ENCODE measurements at places on chromosomes 16 and 17.

DNA sequence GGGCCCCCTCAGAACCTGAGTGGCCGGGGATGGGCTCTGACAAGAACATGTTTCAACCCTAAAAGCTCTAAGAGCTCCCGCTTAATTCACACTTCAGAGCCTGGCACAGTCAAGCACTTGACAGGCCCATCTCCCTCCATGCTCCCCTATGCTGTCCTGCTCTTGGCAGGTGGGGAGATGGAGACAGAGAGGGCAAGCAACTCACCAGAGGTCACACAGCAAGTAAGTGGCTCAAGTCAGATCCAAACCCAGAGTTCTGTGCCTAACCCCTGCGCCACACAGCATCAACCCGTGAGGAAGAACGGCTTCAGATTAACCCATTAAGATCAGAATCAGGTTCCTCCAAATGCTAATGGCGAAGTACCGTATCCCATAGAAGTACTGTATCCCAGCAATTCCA, 36.4 kb downstream of the NECAB2 start:
- DNase-seq: no peak

DNA sequence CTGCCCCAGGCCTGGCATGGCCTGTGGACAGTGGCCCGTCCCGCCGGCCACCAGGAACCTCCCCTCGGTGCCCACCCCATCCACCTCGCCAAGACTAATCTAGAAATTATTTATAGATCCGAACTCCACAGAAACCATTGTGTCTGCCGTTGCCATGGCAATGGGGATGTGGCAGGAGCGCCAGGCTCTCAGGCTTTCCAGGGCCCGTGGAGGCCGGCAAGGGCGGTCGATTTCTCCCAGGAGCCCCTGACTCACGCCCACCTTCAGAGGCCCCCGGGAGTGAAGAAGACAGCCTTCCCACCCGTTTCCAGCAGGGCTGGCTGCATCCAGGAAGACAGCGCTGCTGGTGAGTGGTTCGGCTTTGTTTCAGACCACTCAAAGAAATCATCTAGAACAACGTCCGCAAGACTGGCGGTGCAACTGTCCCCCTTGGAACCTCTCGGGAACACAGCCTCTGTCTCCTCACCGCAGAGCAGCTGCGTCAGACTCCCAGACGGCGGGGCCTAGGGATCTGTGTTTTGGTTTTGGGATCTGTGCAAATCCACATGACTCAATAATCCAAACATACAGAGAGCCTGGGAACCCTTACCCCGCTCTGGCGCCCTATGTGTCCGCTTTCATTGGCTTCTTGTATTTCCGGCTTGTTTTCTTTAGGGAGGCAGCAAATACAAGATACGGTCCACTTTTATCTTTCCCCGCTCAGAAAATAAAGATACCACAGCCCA, 48.5 kb upstream of the ZCCHC14 start:
- DNase-seq: no peak

DNA sequence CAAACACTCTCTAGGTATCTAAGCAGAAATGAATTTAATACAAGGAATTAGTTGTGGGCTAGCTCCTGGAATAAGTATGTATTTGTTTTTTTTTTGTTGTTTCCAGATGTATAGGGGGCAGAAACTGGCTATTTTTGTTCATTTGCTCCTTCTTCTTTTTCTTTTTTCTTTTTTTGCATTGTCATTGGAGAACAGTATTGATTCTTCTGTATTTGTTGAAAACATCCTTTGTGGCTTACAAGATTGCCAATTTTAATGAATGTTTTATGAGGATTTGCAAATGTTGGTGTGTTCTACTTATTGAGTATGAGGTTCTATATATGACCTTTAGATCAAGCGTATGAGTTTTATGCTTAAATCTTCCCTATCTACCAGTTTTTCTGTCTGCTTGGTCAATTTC, 5.6 kb upstream of the PCTP start:
- DNase-seq: no peak

GRCh38 chr17:6536053-6536452, 20.3 kb downstream of the PITPNM3 start:
- no peak for DNase-seq

DNA sequence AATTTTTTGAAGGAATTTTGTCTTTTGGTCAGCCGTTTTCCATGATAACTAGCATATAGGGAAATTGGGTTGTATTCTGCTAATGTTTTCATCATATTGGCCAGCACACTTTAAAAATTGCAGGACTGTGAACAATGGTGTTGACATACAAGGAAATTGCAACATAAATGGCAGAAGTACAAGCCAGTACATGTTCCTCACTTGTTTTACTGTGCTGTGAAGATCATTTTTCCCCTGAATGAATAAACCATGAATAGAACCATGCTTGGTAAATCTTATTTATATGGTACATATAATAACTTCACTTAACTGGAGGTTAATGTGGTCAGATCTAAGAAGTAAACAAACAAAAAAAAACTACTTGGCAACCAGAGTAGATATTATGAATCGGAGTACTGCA, 22.8 kb downstream of the OMG start:
- DNase-seq: no peak

- no peak for DNase-seq
Measured at GRCh38 chr16:17329391-17329790, 141.4 kb downstream of the XYLT1 start.

DNA sequence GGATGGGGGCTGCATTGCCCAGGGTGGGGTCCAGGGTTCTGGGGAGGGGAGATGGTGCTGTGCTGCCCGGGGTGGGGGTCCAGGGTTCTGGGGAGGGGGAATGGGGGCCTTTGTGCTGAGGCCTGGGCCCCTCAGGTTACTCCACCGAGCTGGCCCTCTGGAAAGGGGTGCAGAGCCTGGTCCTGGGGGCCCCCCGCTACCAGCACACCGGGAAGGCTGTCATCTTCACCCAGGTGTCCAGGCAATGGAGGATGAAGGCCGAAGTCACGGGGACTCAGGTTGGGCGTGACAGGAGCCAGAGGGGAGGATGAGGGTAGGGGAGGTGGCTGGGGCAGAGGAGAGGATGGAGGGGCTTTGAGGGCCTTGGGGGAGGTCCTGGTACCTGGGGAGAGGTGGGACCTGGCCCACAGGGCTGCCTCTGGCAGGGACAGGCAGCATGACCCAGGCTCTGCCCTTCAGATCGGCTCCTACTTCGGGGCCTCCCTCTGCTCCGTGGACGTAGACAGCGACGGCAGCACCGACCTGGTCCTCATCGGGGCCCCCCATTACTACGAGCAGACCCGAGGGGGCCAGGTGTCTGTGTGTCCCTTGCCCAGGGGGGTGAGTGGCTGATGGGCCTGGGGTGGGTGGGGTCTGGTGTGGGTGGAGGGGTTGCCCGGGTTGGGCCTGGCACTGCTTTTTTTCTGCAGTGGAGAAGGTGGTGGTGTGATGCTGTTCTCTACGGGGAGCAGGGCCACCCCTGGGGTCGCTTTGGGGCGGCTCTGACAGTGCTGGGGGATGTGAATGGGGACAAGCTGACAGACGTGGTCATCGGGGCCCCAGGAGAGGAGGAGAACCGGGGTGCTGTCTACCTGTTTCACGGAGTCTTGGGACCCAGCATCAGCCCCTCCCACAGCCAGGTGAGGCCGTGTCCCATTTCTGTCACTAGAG, 7.8 kb downstream of the ITGAX start:
- DNase-seq: no peak

- no peak for DNase-seq
Measured at GRCh38 chr17:1970843-1971384, 54.2 kb downstream of the RTN4RL1 start.
